ENCODE measurements at places on chromosomes 13 and 19.
A peak's percentile ranks its signal among the peaks of the same experiment; 100 is the strongest.

- peak; percentile 61 for ATAC-seq
These were observed 52.0 kb downstream of the KLF2 start for GRCh38 chr19:16376649-16377048.

DNA sequence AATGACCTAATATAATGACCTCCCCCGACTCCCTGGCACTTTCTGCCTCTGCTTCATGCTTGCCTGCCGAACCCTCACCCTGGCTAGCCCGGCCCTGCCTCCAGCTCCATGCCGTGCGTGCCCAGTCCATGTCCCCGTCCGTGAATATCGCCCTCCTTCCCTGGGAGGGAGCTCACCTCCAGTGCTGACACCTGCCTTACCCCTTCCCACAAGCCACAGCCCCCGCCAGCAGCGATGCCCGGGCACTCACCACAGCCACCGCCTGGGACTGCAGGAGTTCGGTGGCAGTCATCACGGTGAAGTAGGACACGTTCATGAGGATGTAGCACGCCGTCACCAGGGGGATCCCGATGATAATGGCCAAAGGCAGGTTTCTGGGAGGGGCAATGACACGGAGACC lies 10.0 kb downstream of the SLC7A9 start:
- no peak for ATAC-seq

DNA sequence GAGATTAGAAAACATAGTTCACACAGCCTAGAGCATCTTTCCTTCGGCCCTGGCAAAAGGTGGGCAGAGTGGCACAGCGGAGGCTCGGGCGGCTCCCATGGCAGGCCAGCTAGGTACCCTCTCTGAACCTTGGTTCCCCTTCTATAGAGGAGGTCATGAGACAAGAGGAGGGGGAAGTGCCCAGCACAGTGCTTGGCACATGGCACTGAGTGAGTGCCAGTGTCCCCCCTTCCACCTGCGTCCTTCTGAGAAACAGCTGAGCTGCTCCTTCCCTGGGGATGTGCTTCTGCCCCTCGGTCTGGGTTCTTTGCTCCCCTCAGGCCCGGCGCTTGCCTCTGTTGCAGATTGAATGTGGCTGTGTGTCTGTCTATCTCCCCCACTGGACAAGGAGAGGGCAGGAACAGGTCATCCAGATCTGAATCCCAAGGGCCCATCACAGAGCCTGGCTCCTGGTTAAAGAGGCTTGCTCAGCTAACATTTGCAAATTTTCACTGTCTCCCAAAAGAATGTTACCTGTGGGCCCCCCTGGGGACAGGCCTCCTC lies 165.6 kb downstream of the USP12 start:
- ATAC-seq, result no peak

GRCh38 chr13:34128661-34129060 lies 310.7 kb downstream of the RFC3 start:
- no peak for ATAC-seq

GRCh38 chr19:35557539-35558399 lies 5.7 kb downstream of the ATP4A start:
- ATAC-seq, result peak; percentile 55

DNA sequence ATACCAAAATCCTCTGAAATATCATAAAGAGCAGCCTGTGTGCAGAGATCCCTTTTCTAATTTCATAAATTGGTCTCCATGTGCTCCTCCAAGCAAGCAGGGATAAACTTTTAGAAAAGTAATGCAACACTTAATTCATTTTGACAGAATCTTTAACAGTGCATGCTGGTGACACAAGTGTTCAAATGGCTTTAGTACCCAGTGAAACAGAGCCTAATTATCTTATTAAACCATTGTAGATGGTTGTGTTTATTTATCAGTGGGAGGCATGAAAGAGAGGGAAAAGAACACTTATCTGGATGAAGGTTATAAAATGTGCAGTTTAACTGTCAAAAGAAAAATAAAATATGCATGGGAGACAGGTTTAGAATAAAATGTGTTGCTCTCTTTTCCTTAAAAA lies 945.0 kb upstream of the PCDH20 start:
- ATAC-seq, result no peak

DNA sequence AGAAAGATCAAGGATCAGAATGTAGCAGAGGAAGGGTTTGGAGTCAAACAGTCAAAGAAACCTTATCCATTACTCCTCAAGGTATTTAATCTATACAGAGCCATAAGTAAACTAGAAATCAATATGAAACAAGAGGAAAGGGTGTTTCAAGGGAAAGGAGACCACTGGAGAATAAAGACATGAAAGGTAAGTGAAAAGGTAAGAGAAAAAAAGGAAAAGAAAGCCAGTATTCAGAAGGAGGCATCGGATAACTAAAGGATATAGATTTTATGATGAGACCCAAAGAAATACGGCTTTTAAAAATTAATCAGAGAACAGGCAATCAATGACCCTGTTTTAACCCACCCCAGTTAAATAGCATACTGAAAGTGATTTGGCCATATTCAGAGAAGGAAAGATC lies 438.7 kb upstream of the MIR17HG start:
- ATAC-seq, result no peak

- no peak for ATAC-seq
These were observed 648.3 kb upstream of the ARGLU1 start for GRCh38 chr13:107216046-107216755.

DNA sequence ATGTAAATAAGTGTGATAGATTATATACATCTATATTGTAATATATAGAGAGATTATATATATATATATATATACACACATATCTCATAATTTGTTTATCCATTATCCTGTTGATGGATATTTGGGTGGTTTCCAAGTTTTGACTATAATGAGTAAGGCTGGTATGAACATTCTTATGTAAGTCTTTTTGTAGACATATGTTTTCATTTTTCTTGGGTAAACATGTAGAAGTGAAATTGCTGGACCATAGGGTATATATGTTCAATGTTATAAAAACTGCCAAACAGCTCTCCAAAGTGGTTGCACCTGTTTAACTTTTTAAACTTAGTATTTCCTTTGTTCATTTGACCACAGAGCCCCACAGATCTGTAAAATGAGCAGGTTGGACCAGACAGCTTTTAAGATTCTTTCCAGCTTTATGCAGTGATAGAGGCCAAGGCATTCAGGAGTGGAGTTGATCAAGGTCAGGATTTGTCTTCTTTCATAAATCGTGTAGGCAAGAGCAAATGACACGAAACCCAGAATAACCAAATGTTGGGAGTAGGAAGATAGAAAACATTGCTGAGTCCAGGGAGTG lies 21.7 kb upstream of the KATNAL1 start:
- no peak for ATAC-seq

DNA sequence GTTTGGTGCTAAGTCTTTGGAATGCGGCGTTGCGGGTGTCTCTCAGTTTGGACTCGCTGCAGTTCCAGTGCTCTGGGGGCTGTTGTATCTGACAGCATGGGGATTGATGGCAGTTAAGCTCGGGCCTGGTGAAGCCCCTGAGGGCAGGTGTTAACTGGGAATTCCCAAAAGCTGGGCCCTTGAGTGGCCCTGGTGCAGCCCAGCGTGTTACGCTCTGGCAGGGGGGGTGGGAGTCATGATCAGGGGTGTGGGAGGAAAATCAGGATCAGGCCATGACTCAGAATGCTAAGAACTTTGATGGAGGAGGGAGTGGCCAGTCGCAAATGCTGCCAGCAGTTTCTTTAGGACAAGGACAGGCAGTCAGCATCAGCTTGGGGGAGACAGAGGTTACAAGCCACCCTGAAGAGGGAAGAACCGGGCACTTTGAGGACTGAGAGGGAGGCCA lies 19.6 kb downstream of the AP2A1 start:
- ATAC-seq, result no peak

GRCh38 chr13:46152627-46153328 lies 29.2 kb downstream of the LCP1 start:
- peak; percentile 21 for ATAC-seq

- no peak for ATAC-seq
These were observed 1018.4 kb upstream of the PCDH20 start for GRCh38 chr13:62434081-62434480.

DNA sequence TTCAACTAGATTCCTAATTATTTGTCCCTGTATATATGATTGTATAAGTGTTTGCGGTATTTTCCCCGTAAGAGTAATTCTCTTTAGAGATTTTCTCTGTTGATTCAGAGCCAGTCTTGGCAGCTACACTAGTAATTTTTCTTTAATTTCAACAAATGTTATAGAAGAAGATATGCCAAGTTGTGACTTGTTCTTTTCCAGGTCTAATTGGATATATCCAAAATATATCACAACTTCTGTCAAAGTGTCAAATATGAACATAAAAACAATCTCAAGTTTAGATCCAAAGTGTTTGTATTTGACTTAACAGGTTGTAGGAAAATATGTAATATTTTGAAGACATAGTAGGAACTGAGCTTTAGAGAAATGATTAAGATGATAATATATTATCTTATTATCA lies 733.9 kb upstream of the SLITRK5 start:
- no peak for ATAC-seq

GRCh38 chr19:447816-448560 lies 12.8 kb downstream of the SHC2 start:
- no peak for ATAC-seq

GRCh38 chr13:87661471-87661870 lies 9.7 kb upstream of the SLITRK5 start:
- no peak for ATAC-seq

DNA sequence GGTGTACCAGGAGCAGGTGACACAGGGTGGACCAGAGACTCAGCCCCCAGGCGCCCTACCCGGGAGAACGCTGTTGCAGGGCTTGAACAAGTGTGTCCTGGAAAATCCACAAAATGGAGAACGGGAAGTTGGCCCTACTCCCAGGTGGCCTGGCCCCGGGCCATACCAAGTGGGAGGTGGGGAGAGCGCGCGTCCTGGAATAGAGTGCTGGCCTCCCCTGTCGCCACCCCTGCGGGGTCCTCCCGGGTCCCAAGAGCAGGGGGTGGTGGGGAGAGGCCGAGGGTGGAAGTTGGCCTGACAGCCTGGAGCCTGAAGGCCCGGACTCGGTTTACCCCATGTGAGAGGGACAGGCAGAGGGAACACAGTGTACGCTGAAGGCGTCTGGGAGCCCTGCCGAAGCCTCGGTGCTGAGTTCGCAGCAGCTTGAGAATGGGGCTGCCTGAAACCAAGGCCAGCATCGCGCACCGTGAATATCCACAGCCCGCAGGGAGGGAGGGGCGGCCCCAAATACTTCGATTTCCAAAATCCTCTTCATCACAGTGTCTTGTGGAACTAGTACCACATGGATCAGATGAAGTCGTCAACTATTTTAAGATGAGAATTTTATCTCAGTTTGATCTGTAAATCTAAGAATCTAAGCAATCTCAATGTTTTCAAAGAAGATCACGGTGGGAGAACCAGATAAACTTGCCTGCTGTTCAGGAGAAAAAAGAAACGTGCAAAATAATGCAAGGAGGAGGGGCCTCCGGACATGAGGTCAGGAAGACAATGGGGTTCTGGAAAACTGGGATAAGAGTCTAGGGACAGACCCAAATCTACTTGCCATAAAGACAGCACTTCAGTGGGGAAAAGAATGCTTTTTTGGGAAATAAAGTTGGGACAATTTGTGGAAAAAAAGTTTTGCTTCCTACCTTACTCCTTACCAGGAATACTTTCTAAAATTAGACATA lies 10.4 kb upstream of the KLF16 start:
- no peak for ATAC-seq

DNA sequence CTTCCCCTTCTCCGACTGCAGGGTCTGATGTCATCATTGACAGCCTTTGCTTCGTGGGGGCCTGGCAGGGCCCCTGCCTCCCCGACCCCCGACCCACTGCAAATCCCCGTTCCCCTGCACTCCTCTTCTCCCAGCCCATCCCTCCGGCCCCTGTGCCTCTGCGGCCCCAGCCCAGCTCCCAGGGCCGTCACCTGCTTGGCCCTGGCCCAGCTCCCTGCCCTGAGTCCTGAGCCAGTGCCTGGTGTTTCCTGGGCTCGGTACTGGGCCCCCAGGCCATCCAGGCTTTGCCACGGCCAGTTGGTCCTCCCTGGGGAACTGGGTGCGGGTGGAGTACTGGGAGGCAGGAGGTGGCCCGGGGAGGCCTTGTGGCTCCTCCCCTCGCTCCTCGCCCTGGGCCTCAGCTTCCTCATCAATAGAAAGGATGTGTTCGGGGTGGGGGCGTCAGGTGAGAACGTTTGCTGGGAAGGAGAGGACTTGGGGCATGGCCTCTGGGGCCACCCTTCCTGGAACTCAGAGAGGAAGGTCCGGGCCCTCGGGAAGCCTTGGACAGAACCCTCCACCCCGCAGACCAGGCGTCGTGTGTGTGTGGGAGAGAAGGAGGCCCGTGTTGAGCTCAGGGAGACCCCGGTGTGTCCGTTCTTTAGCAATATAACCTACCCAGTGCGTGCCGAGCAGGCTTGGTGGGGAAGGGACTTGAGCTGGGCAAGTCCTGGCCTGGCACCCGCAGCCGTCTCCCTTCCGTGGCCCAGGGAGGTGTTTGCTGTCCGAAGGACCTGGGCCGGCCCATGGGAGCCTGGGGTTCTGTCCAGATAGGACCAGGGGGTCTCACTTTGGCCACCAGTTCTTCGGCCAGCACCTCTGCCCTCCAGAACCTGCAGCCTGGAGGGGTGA lies 15.9 kb upstream of the CELF5 start:
- no peak for ATAC-seq

- peak; percentile 40 for ATAC-seq
These were observed 24.2 kb downstream of the RANBP3 start for GRCh38 chr19:5953680-5954213.

DNA sequence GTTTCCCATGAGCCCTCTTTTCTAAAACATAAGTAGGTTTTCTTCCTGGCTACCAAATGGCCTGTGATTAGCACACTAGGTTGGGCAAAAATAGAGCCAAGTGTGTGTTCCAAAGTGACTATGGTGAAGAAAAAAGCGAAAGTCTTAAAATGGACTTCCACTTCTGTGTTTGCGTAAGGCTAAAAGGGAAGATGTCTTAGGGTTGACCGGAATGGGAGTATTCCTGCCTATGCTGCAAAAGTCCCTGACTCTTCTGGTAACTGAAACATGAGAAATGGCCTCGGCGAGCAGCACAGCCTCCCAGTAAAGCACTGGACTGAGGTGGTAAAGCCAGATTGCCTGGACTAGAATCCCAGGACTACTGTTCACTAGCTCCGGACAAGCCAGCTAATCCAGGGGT lies 2.4 kb upstream of the FPR1 start:
- ATAC-seq, result no peak

GRCh38 chr19:51651216-51651846 lies 4.7 kb upstream of the SIGLEC14 start:
- peak; percentile 36 for ATAC-seq

- ATAC-seq, result no peak
These were observed 13.8 kb downstream of the ADAT3 start for GRCh38 chr19:1918975-1919374.

GRCh38 chr13:93689333-93689732 lies 462.7 kb downstream of the GPC6 start:
- ATAC-seq, result no peak
